ENCODE measurements at places on chromosomes 2 and 18.

DNA sequence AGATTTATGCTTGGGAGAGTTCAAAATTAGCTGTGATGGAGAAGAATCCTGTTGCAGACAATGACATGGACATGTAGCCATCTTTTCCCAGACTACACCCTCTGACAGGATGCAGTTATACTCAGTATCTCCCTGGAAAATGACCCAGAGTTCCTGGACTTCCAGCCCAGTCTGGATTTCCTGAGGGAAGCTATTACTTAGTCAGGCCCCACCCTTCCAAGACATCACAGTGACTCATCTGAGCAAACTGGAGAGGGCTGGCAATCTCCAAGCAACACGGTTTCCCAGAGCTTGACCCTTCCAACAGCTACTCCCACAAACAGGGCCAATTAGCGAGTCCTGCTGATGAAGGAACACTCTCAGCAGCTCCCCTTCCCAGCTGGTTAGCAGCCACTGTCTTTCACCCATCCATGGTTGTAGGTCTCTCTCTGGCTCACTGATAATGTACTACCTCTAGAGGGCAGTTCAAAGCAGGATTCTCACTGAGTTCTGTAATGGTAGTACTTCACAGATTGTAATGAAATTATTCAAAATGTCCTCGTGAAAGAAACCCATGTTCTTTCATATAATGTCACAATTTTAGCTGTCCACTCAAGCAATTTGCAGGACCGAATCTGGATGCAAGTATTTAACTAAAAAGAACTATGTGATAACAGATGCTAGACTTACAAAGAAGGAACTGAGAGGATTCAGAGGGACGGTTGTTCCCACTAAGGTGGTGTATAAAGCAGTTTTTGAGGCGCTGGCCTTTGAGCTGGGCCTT is 110.2 kb downstream of the MDH1 start:
- DNase-seq: no peak

- no peak for DNase-seq
Observed at GRCh38 chr2:98464772-98465310, 20.2 kb downstream of the INPP4A start.

DNA sequence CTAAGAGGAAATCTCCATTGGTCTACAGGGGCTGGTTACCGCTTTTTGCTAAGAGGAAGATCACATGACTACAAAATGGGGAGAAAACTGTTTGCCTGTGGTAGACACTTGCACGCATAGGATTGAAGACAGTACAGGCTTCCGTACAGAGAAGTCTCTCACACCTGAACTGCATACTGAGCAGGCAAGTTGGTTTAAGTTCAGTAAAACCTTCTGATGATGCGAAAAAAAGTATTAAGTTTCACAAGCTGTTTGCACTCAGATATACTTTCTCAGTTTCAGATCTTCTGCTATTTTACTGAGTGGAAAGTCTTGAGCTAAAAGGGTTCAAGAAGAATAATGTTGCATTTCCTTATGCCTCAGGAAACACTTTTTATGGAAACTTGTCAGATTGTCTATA is 292.2 kb upstream of the MC4R start:
- no peak for DNase-seq

GRCh38 chr18:44149706-44150105 is 531.0 kb upstream of the SETBP1 start:
- no peak for DNase-seq

- DNase-seq: no peak
Observed at GRCh38 chr2:207248702-207249377, 83.1 kb upstream of the KLF7 start.

- no peak for DNase-seq
Observed at GRCh38 chr2:214651451-214651850, 158.0 kb downstream of the BARD1 start.

DNA sequence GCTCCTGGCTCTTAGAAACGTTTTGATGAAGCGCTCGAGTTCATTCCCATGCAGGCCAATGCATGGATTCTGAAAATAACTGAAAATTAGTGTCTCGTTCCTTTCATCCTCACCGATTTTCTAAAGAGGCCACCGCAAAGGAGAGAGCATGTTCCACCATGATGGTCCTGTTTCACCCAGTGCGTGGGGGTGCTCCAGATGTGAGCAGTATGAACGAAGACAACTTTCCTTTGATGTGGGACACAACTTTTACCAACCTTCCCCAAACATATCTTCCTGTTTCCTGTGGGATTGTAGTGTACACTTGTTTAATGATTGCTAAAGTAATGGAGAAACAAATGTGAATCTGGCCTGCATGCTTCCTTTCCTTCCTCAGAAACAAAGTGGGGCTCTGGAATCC is 114.5 kb downstream of the PRPF40A start:
- DNase-seq: no peak

- peak; percentile 47 for DNase-seq
Observed at GRCh38 chr2:9770308-9771100, 72.8 kb upstream of the TAF1B start.

DNA sequence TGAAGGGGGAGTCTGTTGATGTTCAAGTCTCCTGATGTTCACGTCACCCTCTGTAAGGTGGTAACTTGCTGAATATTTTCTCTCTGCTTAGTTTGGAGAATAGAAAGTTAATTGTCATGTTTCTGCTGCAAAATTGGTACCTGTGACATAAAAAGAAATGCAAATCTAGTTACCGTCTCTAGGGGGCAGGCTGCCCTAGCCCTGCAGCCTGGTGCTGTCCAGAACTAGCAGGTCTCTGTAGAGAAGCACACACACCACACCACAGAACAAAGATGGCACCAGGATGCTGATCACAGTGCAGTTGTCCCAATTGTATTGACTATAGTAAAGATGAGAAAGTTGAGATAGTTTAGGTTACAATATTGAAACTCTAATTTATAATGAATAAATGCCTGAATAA is 47.0 kb downstream of the SLC9A4 start:
- no peak for DNase-seq

GRCh38 chr2:119350311-119350998 is 16.2 kb downstream of the C2orf76 start:
- no peak for DNase-seq

DNA sequence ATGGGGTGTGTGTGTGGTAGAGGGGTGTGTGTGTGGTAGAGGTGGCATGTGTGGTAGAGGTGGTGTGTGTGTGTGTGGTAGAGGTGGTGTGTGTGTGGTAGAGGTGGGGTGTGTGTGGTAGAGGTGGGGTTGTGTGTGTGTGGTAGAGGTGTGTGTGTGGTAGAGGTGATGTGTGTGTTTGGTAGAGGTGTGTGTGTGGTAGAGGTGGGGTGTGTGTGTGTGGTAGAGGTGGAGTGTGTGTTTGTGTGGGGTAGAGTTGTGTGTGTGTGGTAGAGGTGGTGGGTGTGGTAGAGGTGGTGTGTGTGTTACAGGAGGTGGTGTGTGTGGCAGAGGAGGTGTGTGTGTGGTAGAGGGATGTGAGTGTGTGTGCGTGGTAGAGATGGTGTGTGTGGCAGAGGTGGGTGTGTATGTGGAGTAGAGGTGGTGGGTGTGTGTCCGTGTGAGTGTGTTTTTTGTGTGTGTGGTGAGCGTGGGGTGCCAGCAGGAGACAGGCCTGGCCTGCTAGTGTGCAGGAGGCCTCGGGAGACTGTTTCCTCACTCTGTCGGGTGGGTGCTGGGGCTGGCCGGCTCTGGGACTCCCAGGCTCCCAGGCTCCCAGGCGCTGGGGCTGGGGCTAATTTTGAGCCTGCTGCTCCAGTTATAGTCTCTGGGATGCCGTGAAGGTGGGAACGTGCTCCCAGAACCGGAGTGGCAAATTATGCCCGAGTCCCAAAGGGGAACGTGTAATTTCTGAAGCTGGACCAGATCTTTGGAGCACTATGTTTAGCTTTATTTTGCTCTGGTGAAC is 165.2 kb downstream of the DYSF start:
- no peak for DNase-seq

DNA sequence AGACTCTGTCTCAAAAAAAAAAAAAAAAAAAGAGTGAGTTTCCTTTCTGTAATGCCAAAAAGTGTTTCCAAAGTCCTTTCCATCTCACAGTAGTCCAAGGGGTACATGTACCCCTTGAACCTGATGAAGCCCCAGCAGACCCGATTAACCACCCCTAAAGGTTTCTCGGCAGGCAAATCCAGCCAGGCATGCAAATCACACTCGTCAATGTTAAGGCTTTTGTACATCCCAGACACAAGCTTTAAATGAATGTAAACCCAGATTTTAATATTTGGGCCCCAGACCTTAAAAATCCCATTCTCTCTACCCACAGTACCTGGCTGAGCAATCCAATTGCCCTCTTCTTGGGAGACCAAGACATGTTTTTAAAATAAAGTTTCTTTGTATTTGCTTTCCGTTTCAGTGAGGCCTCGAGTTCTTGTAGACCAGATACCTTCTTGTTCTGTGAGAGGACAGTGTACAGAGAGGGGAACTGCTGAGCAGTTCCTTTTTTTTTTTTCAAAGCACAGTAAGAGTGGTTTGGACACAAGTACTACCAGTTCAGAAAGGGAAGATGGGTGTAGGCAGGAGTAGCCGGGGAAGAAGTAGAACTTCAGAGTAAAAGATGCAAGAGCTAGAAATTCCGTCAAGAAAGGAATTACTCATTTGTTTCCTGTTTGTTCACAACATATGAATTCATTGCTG is at the start of gene NLRC4:
NLRC4 (minus strand) TSS at position 465 of the 684 bp plus-strand sequence. CDS start 8,111 bp downstream, outside the sequence.
- DNase-seq: no peak

GRCh38 chr2:112910219-112910618 is 746 bp upstream of the IL37 start:
- no peak for DNase-seq

DNA sequence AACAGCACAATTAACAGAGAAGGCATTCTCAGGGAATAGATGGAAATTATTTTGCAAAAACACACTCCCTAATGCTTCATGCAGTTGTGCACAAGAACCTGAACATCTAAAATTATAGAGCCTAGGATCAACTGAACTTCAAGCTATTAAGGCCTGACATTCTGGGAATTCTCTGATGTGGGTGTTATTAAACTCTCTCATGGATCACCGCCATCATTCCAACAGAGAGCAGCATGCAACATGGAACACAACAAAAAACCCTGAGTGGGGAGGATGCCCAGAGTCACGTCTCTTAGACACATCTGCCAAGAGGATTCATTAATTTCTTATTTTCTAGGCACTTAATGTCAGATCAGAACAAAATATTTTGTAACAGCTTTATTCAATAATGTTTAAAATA is 543.8 kb downstream of the ERBB4 start:
- DNase-seq: no peak

GRCh38 chr2:219510512-219511135 is 3.7 kb upstream of the ASIC4 start:
- no peak for DNase-seq

DNA sequence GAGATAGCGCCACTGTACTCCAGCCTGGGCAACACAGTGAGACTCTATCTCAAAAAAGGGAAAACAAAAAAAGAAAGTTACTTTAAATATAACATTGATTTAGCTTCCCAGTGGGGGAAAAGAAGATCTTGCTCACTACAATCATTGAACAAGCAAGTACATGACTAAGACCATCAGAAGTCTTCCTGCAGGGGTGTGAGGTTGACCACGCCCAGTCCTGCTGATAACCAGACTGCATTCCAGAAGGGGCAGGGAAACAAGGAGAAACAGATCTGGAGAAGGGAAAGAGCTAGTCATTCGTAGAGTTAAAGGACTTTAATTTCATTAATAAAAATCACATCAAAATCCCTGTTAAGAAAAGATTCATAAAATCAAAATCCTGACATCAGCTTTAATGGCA is 77.5 kb downstream of the EPHA4 start:
- no peak for DNase-seq

- DNase-seq: no peak
Observed at GRCh38 chr2:26568076-26568890, 72.9 kb downstream of the CIB4 start.

GRCh38 chr2:24731040-24731439 is 62.2 kb downstream of the PTRHD1 start:
- no peak for DNase-seq

DNA sequence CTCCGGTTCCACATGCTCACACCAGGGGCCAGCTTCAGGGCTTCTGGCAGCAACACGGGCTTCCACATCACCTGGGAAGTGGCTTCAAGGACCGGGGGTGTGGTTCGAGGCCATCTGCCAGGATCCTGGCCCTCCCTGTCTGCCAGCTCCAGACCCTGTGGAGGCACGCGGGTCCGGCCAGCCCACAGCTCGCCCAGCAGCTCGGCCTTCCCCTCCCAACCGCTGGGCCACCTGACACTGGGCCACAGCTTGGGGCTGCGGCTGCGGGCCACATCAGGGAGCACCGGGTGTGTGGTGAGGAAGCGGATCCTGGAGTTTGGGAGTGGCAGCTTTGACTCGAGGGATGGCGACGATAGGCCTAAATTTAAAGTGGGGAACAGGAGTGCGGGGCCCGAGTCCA is 7.0 kb downstream of the C2orf81 start:
- DNase-seq: no peak

- DNase-seq: no peak
Observed at GRCh38 chr18:61602836-61603235, 269.6 kb downstream of the CDH20 start.

DNA sequence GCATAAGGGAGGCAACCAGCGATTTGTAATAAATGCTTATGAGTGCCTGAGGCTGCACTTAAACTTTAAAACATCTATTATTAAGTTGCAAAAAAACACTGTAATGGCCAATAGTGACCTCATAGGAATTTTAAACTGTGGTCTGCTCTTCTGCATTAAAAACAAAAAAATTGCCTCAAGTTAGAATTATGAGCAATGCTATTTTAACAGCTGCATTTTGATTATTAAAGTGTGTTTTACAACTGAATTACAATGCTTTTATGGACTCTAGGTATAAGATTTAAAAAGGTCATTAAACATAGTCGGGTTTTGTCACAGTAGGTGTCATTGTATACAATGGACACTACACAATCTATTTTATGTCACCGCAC is 528.7 kb upstream of the FANCL start:
- DNase-seq: no peak

DNA sequence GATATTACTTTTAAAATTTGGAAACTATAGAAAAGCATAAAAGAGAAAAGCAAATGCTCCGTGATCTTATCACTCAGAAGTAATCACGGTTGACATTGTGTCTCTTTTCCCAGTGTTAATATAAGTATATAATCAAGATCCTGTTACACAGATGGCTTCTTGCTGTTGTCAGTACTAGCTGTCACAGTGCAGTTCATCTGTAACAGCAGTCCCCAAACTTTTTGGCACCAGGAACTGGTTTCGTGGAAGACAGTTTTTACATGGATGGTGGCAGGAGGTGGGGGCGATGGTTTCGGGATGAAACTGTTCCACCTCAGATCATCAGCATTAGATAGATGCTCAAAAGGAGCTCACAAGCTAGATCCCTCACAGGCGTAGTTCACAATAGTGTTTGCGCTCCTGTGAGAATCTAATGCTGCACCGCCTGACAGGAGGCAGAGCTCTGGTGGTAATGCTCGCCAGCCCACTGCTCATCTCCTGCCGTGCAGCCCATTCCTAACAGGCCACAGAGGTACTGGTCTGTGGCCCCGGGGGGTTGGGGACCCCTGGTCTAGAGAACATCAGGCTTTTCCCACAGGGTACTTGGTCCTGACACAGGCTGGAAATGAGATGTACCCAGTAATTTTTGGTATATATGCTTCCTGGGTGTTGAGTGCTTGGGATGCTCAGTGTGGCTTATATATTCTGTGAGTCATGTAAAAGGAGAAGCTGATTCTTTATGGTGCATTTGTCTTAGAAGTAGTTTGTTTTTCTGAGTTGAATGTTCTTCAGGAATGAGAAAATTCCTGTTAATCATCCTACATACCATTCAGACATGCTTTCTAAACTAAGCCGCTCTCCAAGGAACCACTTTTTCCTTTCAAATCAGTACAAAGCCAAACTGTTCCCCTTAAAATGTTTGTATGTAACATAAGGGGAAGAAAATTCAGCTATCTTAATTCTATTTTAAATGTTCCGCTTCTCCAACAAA is 121.8 kb downstream of the NCK2 start:
- DNase-seq: no peak

Measured in NCI-H524 treated with DMSO at 0.1 percent for 48 hours (cell line).